ENCODE measurements at places on chromosomes 5 and 9. TPM values are rescaled to one million over a fixed set of nuclear protein-coding genes. Genes with fewer than 3 reads are reported as not detected.

TIMD4 gene
- total RNA-seq: not detected

OR1Q1 gene
- not detected for total RNA-seq

TXNDC8 gene
- total RNA-seq: not detected

AK6 gene
- total RNA-seq: 44.5 TPM

PCDHGA2 gene
- total RNA-seq: 2.8 TPM

C9orf153 gene
- 0.98 TPM for total RNA-seq

CCIN gene
- 3.6 TPM for total RNA-seq

MYORG gene
- 2.2 TPM for total RNA-seq

NDUFA8 gene
- total RNA-seq: 37.6 TPM

CFAP77 gene
- 0.13 TPM for total RNA-seq

WNT8A gene
- not detected for total RNA-seq

TAF11L10 gene
- not detected for total RNA-seq
